NT2/D1 (cell line): ENCODE measurements at places on chromosomes 2 and 18.

DNA sequence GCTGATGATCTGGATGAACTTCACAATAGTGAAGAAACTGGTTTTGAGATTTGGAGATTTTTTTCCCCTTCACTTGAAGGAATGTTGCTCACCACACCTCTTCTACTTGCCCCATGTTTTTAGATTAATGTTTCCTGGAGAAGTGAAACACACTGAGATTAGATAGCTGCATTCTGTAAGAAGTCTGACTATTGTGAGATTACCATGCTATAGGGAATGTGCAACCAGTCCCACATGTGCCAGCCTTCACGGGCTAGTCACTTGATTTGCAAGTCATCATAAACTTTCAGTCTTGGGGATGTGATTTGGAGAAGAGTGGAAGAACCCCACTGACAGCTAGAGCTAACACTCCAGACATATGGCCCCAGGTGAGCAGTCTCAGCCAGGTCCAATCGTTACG lies 7.4 kb upstream of the CCNYL1 start:
- no peak for DNase-seq

DNA sequence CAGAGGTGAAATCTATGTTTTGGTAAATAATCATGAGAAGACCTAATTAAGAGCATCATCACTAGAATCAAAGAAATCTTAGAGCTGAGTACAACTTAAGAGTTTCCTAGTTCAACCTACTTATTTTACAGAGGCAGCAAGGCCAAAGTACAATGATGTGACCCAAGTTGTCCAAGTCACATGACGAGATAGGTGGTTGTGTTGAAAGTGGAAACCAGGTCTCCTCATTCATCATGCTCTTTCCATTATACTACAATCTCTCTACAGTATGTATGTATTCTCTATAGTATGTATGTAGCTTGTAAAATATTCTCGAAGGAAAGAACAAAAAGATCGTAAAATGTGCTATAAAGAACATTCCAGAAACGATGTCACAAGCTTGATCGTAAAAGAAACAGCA lies 895.0 kb upstream of the FSHR start:
- no peak for DNase-seq

GRCh38 chr2:224308272-224308911 lies 93.5 kb downstream of the FAM124B start:
- no peak for DNase-seq

DNA sequence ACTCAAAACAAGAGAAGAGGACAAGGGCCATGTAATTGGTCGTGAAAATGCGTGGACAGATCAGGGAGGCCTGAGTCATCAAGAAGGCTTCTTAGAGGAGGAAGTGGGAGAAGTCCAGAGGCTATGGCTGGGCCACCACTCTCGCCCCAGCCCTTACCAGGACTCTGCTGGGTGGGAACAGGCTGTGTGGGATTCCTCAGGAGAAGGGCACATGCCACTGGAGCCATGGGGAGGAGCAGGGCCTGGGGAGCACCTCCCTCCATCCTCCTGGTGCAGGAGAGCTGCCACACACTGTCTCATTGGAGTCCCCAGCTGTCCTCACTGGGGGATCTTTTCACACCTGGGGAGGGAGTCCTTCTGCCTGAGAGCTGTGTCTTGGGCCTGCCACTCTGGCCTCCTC lies 9.4 kb upstream of the RALB start:
- no peak for DNase-seq

DNA sequence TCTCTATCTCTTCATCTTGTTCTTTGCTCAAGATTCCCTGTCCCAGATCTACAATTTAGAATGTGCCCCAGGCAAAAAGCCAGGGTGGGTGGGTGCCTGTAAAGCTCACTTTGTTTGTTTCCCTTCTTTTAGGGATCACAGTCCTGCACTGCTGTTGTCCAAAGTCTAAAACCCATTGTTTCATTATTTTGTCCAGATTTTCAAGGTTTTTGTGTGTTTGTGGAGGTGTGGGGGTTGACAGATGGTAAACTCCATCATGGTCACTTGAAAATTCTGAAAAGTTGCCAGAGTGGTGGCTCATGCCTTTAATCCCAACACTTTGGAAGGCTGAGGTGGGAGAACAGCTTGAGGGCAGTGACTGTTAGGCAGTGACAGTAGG lies 41.5 kb downstream of the YES1 start:
- DNase-seq = no peak

DNA sequence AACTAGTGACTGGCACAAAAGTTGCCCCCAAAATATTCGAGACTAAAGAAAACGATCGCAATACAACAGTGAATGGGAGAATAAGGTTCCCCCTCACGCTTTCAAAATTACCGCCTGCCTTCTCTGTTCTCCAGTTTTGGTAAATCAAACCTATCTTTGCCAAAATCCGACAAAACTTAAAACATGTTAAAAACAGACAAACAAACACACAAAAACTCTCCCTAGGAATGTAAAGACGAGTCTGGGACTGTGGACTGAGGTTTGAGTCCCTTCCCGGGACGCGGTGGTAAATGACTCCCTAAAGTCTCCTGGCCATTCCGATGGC lies 435 bp upstream of the IMPACT start:
- DNase-seq = no peak

GRCh38 chr2:1677821-1678165 lies 66.5 kb downstream of the PXDN start:
- DNase-seq = no peak

DNA sequence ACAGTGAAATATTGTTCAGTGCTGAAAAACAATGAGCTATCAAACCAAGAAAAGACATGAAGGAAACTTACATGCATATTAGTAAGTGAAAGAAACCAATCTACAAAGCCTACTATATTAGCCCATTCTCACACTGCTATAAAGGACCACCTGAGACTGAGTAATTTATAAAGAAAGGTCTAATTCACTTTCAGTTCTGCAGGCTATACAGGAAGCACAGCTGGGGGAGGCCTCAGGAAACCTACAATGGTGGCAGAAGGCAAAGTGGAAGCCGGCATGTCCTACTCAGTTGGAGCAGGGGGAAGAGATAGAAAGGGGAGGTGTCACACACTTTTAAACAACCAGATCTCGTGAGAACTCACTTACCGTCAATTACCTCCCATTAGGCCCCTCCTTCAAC lies 232.1 kb downstream of the TMX3 start:
- DNase-seq = no peak

DNA sequence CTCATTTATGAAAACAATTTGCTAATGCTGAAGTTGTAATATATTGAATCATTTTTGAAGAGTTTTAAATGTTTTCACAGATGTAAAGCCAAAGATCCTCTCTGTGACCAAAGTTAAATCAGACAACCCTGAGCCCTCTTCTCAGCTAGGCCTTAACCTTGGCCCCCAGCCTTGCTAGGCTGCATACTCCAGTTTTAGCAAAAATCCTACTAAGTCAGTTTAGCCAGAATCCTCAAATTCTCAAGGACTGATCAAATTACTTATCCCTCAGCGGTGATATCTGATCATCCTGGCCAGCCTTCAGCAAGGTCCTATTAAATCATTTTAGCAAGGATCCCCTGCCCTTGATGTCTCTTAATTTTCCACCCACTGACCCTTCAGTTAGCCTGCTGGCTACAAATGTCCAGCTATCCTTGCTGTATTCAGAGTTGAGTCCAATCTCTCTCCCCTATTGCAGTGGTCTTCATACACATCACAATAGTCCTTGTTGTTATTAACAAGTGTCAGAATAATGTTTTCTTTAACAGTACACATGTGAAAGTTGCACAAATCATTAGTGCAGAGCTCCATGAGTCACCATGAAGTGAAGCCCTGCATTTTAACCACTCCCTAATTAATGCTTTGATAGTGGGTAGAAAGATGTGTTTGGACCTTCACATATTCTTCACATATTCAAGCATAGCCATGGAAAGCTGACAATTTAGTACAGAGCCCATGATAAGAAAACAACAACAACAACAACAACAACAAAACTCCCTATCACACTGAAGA lies 206.4 kb downstream of the NBAS start:
- DNase-seq = no peak

- no peak for DNase-seq
Measured at GRCh38 chr2:63827749-63828148, 13.9 kb upstream of the UGP2 start.

- DNase-seq = no peak
Measured at GRCh38 chr2:10216677-10217488, 85.8 kb upstream of the HPCAL1 start.

DNA sequence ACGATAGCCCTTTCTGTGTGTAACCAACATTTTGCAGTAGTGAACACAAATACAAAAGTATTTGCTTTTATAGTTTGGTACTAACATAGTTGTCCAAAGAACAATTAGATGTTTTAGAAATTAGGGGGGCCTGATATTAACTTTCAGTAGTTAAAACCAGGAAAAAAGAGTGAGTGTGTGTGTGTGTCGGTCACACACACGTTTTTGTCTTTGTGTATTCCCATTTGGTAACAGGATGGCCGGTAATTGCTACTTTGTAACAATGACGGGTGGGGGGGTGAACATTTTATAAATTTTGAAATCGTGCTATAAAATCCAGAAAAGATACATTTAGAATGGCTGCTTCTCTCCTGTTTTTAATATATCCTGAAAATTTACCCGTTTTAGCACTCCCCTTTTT lies 1.5 kb downstream of the PPIG start:
- DNase-seq = no peak

GRCh38 chr2:222926915-222927314 lies 66.1 kb downstream of the ACSL3 start:
- no peak for DNase-seq
